Cortex of kidney (tissue), 1 donor: ENCODE measurements at places on chromosomes 3 and 15.

DNA sequence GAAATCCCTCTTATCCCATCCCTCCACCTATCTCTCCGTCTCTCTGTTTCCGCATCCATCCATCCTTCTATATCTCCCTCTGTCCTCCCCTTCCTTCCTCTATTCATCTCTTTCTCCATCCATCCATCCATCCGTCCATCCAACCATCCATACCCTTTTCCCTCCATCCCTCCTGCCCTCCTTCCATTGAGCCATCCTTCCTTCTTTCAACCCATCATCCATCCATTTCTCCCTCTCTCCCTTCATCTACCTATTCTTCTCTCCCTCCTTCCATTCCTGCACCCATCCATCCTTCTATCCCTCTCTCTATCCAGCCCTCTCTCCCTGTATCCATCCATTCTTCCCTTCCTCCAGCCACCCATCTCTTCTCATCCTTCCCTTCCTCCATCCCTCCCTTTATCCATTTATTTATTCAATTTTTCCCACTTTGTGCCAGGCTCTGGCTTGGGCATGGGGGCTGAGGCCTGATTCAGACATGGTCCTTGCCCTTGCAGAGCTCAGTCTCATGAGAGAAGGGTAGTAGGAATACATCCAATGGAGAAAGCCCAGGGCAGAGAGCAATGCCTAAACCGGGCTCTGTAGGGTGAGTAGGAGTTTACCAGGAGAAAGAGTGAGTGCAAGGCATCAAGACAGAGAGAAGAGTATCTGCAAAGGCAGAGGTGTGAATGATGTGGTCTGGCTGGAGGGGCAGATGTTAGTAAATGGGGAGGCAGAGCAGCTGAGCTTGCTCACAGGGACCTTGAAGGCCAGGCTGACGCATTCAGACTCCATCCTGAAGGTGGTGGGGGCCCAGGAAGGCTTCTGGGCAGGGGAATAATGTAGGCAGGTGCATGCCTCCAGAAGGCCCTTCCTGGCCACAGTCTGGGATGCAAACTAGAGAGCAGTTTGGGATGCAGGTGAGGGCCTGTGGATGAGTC is 19.5 kb upstream of the FBLN2 start:
- no peak for DNase-seq

GRCh38 chr3:5172018-5172417 is 15.5 kb upstream of the EDEM1 start:
- DNase-seq: no peak

- DNase-seq: no peak
Measured at GRCh38 chr15:75104804-75105557, 81.6 kb downstream of the PPCDC start.

DNA sequence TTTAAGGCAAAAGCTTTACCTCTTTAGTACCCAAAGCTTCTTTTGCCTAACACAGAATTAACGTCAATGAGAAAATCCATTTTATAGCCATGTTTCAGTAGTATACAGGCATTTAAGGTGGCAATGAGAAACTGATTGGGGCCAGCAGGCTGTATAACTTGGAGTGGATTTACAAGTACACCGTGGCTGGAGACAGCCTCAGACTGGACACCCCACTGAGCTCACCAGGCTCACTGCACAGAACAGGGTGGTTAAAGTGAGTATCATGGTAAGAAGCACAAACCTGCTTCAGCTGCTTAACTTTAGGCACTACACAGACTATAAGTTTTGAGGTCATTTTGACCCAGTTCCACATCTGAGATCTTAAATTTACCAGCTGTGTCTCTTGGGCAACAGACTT is 8.9 kb downstream of the CPOX start:
- DNase-seq: no peak

DNA sequence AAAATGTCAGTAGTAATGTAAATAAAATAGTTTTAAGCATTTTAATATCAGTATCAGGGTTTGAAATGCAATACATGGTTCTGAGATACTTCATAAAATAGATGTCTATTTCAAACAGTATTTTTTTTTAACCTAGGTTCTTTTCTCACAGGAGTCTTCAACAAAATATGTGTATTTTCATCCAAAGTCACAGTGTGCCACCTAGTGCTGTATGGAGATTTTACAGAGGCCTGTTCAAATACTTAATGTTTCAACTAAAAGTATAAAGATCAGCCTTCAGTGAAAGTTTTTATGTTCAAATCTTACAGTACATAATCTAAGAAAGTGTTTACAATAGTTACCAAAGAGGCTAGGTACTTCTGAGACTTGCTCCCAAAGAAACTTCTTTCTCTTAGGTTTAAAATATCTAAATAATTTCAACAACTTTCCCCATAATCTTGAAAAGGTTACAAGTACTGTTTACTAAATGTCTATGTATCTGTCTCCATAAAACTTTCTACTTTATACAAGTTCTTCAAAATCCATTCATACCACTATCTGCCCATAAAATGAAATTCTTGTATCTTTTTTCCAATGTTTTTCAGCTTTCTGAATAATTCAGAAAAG is 38.3 kb downstream of the SCAPER start:
- no peak for DNase-seq

GRCh38 chr3:193598202-193598601 is 5.2 kb downstream of the OPA1 start:
- DNase-seq: no peak

- no peak for DNase-seq
Measured at GRCh38 chr3:38455639-38456430, 2.1 kb downstream of the ACVR2B start.

GRCh38 chr3:139016430-139017048 is 4.2 kb downstream of the PRR23B start:
- no peak for DNase-seq
